ENCODE measurements at places on chromosomes 4 and X.
A peak's percentile ranks its signal among the peaks of the same experiment; 100 is the strongest.

DNA sequence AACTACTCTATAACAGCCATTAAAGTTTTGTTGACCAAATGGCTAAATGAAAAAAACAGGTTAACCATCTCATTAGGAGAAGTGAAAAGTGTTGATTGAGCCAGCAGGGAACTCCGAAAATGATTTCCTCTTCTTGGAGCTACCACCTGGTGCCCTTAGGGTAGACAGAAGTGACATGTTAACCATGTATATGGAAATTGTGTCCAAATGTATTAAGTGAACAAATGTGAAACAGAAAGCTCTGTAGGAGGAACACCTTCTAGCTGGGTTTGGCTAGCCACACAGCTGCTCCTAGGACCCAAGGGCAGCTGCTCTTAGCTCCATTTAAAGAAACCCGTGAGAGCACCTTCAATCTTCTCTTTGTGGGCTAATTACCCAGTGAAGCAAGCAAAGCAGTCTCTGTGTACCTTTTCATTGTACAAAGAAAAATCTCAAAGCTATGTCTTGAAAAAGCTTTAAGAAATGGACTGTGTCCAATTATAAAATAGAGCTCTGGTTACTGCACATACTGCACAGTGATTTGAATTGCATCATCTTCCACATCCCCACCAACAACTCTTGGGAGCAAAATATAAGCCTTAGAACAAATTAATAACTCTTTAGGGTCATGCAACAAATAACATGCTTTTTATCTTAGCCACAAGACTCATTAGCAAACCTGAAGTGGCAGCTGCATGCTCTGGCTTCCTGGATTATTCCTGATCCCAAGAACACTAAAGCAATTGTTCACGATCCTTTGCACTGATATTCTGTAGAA is 59.2 kb upstream of the PARM1 start:
- no peak for DNase-seq

- DNase-seq, result peak; percentile 79
Measured at GRCh38 chrX:48918643-48919340, at the start of gene PIM2. Gene PIM2, minus strand, starts transcription at chrX:48919024. Its CDS starts 190 bp downstream, at chrX:48918834.

DNA sequence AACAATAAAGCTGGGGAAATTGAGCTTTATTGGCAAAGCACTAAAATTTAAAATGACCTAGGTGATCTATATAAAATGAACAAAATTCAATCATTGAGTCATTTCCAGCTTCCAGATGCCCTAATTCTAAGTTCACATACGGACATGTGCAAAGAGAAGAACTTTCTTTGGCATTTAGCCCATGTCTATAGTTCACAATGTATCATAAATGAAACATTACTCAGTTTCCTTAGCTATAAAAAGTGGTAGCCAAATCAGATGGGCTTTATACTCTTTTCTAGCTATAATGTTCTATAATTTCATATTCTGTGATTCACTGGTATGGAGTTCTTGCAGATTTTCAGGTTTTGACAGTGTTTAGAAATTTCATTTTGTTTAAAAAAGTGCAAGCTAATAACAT is 327.4 kb downstream of the KCTD8 start:
- no peak for DNase-seq

- no peak for DNase-seq
Measured at GRCh38 chrX:1833656-1834360, 218.9 kb downstream of the ASMT start.

GRCh38 chr4:104408878-104409277 is 85.8 kb downstream of the CXXC4 start:
- DNase-seq, result no peak

DNA sequence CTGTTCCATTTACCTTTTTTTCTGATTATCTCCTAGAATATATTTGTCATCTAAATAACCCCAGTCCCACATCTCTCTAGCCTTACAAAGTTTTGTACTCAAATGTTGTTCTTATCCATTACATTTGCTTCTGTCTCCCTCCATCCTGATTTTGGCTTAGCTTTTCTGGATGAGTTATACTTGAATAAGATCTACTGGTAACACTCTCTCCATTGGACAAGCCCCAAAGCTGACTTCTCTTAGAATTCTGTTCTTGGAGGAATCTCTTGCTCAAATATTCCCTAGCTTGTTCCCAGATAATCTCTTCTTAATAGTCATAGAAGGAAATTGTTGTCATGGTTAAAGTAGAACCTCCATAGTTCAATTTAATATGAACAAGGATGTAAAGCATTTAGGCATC is 115.5 kb upstream of the HS3ST1 start:
- no peak for DNase-seq

DNA sequence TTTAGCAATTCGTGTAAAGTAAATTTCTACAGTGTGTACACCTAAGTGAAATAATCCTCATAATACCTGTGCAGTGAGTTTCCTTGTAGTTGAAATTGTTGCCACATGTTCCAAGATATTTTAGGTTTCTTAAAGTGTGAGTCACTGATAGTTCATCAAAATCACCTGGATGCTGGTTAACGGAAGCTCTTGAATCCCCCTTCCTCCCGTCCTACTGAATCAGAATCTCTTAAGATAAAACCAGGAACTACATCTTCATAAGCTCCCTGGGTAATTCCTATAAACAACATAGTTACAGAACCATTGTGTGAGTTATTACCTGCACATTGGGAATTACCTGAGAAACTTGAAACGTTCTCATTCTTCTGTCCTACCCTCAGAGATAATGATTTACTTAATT is 197.4 kb upstream of the HS3ST1 start:
- DNase-seq, result no peak

DNA sequence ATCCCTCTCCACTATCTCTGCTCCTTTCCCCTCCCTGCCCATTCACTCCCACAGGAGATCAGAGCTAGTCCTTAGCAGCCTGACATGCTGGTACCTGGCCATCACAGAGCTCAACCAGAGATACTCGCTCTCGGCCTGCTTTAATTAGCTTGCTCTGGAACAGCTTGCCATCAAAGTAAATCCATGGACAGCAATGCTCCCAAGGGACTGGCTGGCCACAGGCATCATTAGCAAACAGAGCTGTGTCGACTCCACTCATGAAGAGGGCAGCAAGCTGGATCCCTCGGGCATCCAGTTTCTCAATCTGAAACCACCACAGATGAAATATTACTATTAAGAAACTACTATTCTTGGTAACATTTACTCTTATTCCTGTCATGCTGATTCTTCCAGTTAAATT is 43.4 kb upstream of the PHF8 start:
- no peak for DNase-seq

GRCh38 chrX:24228596-24228995 is 79.1 kb downstream of the ZFX start:
- DNase-seq, result no peak

GRCh38 chr4:7201420-7202305 is 9.3 kb downstream of the SORCS2 start:
- no peak for DNase-seq

- DNase-seq, result no peak
Measured at GRCh38 chrX:38868941-38869401, 67.7 kb downstream of the MID1IP1 start.

- no peak for DNase-seq
Measured at GRCh38 chr4:111839141-111839540, 306.1 kb upstream of the FAM241A start.

GRCh38 chr4:53479736-53480525 is 102.5 kb downstream of the FIP1L1 start:
- DNase-seq, result no peak

DNA sequence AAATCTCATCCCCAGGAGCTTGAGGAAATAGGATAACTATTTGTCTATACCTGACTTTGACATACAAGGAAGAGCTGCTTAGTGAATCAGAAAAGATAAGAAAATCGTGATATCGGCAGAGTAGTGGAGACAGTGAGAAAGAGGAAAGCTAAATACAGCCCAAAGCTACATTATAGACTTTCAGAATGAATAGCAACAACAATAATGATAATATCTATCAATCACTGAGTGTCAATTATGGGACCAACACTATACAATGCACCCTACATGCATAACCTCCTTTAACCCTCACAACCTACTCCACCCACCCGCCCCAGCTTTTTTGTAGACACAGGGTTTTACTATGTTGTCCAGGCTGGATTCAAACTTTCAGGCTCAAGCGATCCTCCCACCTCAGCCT is 205.1 kb downstream of the PPP3CA start:
- no peak for DNase-seq

- DNase-seq, result no peak
Measured at GRCh38 chr4:182886768-182887167, 30.4 kb downstream of the DCTD start.

DNA sequence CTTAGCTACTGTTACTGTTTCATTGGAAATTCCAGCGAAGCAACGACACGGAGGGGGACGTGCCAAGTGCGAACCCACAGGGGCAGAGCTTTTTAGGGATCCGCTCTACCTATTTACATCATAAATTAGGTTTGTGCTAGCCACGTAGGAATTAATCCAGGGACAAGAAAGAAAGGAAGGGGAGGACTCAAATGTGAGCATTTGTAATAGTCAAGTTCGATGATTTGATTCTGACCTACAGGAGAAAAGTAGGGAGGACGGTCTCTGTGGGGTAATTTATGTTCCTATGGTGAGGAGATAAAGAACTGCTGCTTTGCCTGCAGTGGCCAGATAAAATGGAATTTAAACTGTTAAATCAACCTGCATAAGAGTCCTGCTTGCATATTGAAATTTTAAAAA is 1.7 kb downstream of the INTS6L start:
- DNase-seq, result no peak

DNA sequence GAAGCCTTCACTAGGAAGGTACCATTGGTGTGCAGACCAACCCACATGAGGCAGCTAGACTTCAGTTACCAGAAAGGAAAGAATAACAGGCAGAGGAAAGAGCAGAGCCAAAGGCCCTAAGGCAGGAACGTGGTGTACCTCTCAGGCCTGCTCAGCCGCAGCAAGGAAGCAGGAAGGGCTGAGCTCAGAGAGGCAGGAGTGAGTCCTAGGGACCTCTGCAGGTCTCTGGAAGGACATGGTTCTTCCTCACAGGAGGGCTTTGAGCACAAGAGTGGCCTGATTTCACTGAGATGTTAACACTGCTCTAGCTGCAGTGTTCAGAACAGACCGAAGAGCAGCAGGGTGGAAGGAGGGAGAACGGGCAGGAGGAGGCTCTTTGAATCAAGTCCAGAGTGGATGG is 124.6 kb downstream of the DCHS2 start:
- DNase-seq, result no peak

DNA sequence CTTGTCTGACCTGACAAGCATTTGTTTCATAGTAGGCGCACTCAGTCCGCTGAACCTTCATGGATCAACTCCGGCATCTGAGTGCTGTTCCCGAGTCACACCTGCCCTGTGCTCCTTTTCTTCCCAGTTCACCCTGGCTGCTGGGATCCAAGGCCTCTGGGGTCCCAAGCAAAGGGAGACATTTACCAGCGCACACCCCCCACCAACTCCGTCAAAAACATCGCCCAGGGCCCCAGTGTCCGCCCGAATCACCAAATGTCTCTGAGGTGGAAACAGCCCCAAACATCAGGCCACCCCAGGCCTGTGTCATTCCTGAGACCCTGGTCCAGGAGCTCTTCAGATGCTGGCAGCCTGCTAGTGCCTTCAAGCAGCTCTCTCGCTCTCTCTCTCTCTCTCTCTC is 5.1 kb downstream of the BLOC1S4 start:
- no peak for DNase-seq

- no peak for DNase-seq
Measured at GRCh38 chr4:164894702-164895101, 17.7 kb downstream of the APELA start.

- DNase-seq, result no peak
Measured at GRCh38 chrX:153812220-153812619, 17.8 kb downstream of the SSR4 start.

- no peak for DNase-seq
Measured at GRCh38 chrX:78029663-78030062, 60.2 kb upstream of the PGAM4 start.

GRCh38 chr4:185381288-185382196 is 14.2 kb downstream of the LRP2BP start:
- no peak for DNase-seq

DNA sequence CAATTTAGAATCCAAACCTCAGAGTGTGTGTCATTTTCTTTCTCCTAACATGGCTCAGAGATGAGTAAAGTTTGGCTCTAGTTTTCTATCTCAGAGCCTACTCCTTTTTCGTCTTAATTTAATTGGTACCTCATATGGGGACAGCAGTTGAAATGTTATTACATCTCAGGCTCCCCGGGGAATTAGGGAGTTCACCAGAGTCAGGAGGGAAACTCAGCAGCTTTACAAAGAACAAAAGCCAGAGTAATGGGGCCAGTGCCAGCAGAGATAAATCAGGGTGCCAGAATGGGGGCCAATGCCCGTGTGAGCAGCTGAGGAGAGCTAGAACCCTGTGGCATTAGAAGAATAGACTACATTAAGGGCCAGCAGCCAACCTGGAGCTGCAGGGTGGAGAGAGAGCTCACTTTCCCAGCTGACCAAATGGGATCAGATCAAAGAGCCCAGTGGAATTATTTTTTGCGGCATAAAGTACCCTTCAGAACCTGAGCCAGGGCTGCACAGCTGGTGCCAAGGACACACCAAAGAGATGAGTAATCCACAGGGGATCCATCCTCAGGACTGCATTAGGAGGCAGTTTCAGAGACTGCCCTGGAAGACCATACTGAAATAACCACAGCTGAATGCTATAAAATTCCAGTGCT is 207.1 kb upstream of the DKK2 start:
- DNase-seq, result no peak

- no peak for DNase-seq
Measured at GRCh38 chrX:10795721-10796120, 175.3 kb upstream of the MID1 start.

DNA sequence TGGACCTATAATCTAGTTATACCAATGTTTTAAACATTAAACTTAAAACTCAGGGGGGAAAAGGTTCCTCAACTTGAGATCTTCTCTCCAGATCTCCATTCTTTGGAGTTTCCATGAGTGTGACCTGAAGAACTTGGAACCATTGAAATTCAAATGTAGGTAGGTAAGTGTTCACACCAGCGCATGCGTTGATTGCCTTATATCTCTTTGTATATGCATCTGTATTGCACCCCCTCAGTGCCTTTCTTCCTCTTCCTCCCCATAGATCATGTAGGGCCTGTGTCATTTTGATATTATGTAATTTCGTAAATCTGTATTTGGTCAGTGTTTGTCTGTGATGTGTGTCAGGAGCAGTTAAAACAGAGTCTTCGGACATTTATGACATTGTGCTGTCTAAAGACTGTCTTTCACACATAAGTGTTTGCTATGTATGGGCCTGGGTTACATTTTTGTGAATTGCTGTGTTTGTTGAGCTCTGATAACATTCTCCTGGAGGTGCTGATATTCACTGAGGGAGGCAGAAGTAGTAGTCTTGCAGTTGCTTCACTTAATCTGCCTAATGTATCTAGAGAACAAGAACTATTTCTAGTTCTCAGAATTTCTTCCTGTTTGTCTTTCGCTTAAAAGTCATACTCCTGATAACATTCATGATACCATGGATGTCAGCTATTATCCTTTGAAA is 126.3 kb downstream of the RAP1GDS1 start:
- DNase-seq, result no peak

GRCh38 chrX:52933976-52934703 is 24.2 kb downstream of the FAM156A start:
- no peak for DNase-seq

GRCh38 chr4:155079871-155080270 is 128.6 kb upstream of the NPY2R start:
- no peak for DNase-seq

Data from stimulated activated CD8-positive, alpha-beta memory T cell treated with anti-CD3 and anti-CD28 coated beads, Interleukin-7, amount 100 ng/mL, for 1 hour (primary cell).